ENCODE measurements at places on chromosomes 7 and 10.
A peak's percentile ranks its signal among the peaks of the same experiment; 100 is the strongest.

- DNase-seq, result no peak
These were observed 82.5 kb downstream of the COBL start for GRCh38 chr7:51234139-51234538.

DNA sequence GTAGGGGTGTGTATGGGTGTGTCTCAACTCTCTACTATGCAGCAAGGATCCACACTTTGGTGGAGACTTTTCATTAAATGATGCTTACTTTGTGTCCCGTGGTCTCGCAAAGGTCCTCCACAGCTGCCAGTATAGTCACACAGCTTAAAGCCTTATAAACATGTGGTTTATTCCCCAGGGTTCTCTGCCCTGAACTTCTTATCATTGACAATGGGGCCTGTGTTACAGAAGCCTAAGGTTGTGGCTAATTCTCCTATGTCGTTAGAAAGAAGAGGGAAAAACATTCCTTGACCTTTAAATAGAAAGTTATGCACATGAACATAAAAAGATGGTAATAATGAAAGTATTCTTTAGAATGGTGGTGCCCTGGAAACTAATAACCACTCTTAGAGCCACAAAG, 201.4 kb downstream of the INHBA start:
- no peak for DNase-seq

DNA sequence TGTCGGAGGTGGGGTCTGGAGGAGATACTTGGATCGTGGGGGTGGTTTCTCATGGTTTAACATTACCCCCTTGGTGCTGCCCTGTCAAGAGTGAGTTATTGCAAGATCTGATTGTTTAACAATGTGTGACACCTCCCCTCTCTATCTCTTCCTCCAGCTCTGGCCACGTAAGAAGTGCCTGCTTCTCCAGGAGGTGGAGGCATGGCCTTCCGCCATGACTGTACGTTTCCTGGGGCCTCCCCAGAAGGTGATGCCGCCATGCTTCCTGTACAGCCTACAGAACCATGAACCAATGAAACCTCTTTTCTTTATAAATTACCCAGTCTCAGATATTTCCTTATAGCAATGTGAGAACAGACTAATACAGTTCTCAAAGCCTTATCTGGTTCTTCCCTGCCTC, 547.0 kb downstream of the CALN1 start:
- DNase-seq, result no peak

DNA sequence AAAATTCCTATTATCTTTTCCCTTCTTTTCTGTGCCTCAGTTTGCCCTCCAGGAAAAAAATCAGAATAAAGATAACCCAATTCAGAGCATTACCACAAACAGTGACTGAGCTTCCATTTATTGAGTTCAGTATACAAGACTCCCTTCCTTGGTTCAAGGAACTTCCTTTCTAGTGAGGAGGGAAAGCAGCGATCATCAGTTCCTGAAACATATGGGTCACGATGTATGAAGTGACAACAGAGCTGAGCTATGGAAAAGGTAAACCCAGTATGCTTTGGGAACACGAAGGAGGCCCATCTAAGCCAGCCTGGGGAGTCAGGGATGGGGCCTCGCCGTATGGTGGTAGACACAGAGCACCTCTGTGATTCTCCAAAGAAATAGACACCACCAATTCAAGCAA, 15.8 kb downstream of the C10orf71 start:
- no peak for DNase-seq

GRCh38 chr7:157713591-157713990, 376.8 kb downstream of the DNAJB6 start:
- no peak for DNase-seq

- DNase-seq, result no peak
These were observed 17.0 kb downstream of the CACUL1 start for GRCh38 chr10:118737603-118738302.

DNA sequence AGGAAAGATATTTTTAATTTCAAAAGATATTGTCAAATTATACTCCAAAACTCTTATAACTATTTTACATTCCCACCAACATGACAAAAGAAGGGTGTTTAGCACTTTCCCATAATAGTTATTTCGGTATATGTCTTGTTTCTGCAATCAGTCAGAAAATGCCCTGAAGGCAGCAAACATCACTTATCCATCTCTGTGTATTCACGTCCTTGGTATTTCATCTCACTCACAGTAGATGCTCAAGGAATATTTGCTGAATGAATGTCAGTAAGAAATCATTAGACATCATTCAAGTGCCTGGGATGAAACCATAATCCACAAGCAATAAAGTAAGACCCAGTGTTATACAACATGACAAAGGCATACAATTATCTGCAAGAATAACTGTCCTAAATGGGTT, 112.7 kb downstream of the GFRA1 start:
- DNase-seq, result no peak

GRCh38 chr7:3404501-3404900, 103.4 kb downstream of the SDK1 start:
- DNase-seq, result peak; percentile 0

GRCh38 chr10:92244796-92245195, 46.1 kb downstream of the CPEB3 start:
- DNase-seq, result no peak

DNA sequence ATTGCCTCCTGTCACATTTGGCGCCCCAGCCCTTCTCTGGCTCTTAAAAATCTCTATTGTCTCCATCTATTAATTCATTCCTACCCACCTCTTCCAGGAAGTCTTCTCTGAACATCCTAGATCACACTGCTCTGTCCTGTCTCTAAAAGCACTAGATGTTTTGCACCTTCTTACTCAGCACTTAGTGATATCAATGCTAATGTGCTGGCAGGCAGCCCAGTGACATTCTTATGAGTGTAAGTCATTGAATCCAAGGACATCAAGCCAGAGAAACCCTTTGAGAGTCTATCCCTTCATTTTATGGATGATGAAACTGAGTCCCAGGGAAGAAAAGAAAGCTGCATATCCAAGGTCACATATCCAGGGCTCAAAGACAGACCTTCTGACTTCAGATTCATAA, 48.3 kb upstream of the PAX2 start:
- DNase-seq, result peak; percentile 29

DNA sequence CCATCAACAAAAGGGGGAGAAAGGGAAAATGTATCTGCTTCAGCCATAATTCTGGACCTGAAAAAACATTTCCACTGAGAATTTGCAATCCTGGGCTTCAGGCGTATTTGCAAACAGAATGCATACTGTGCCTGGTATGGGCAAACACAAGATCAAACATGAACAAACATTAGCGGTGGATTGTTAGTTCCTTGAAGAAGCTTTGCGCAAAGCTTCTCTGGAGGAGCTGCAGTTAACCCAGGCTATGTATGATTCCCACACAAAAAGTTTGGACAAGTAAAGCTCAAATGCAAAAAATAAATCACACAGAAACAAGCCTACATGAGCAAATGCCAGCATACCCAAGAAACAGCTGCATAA, 20.4 kb upstream of the HILPDA start:
- DNase-seq, result no peak

GRCh38 chr7:33108554-33109004, 625 bp downstream of the RP9 start:
- peak; percentile 3 for DNase-seq

GRCh38 chr7:46725136-46725535, 804.1 kb upstream of the IGFBP3 start:
- DNase-seq, result no peak

DNA sequence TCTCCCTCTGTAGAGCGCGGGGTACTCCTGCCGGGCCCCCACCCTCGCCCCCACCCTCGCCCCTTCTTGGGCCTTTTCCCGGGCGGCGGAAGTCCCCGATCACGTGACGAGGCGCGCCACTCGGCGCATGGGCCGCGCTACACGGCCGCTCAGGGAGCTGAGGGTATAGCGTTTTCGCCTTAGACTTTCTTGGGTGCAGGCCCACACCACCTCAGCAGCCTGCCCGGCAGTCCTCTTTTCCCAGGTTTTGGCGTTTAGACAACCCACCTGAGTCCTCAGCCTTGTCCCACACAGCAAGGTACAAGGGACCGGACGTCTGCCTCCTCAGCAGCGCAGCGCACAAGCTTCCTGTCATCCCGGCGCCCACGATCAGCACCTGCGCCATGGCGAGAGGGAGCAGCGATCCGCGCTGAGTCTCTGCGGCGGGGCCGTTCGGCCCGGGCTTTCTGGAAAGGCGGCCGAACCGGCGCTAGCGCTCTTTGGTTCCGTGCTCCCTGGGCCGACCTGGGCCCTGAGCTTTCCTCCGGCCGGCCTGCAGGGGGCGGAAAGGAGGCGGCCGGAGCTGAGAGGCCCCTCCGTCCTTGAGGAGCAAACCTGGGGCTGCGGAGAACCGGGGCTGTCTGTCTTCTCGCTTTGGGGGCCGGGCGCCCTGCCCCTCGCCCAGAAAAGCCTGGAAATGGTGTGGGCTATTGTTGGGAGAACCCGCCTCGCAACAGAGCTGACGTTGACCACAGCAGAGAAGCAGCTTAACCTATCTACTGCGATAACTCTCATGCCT, at the start of gene RNLS:
TSS of gene RNLS (minus strand) at position 513 of the 778 bp plus-strand sequence.
- peak; percentile 58 for DNase-seq

- no peak for DNase-seq
These were observed 6.1 kb downstream of the DBF4 start for GRCh38 chr7:87882151-87882937.

- DNase-seq, result no peak
These were observed 38.1 kb upstream of the PIK3AP1 start for GRCh38 chr10:96758423-96758822.

DNA sequence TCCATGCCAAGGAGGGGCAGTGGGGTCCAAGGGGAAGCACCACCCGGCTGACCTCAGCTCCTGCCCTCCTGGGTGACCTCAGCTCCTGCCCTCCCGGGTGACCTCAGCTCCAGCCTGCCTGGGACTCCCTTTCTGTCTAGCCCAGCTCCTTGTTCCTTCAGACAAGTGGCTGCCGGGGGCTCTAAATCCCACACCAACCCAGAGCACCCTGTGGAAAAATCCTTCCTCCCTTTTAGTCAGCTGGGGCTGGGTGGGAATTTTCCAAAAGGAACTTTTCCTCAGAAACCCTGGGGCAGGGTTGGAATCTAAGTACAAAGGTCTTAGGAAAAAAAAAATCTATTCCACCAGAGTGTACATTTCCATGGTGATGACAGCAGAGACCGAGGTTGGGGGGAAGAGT, 36.3 kb downstream of the AKR1B1 start:
- no peak for DNase-seq

DNA sequence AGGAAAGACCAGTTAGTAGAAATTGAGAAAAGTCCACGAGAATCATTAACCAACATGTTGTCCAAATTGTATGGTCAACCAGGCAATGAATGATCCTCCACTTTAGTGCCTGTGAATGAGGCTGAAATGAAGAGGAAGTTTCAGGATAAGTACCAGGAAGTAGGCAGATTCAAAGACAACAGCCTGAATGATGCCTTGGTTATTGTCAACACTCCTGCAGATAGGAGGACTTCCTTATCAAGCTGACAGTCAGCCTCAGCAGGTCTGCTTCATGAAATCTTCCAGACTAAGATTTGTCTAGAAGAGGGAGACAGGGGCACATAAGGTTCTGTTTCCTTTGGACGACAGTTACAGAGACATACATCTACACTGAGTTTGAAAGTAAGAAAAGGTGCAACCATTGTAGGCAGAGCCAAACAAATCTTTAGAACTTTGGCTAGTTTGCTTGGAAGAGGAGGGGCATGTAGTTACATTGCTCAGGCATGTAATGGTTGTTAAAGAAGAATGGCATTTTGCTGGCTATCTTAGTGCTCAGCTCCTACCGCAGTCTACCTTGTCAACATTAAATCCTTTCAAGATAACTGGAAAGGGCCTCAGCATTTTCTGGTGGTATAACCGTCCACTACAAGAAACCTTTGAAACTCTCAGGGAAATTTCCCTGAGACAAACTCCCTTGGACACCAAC, 81.4 kb downstream of the ABI1 start:
- no peak for DNase-seq

GRCh38 chr7:158820656-158821055, 8.7 kb downstream of the ESYT2 start:
- DNase-seq, result no peak

DNA sequence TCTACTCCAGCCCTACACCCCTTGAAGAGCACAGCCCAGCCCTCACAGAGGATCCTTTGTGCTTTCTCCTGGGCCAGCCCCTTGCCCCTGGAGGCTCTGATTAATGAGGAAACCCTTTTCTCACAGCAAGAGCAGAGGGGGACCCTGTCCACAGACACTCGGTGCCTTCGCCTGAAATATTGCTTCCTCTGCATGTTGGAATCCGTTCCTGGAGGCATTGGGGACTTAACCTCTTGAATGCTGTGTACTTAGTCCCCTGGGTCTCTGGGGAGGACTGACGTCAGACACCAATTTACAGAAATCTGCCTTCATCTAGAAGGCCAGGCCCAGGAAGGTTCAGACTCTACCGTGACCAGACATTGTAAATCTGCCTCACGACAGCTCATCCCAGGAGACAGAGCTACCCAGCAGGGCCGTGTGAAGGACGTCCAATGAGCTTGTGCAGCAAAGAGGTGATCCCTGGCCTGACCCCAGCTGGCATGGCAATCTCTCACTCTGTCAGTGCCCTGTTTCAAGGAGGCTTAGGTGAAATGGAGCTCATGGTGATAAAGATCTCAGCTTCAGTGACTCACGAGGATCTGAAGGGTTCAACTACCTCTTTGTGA, 8.1 kb upstream of the TMEM72 start:
- no peak for DNase-seq

GRCh38 chr7:105978035-105978434, 15.0 kb downstream of the CDHR3 start:
- DNase-seq, result no peak

- DNase-seq, result no peak
These were observed 103.0 kb downstream of the DOCK4 start for GRCh38 chr7:112103246-112103645.

DNA sequence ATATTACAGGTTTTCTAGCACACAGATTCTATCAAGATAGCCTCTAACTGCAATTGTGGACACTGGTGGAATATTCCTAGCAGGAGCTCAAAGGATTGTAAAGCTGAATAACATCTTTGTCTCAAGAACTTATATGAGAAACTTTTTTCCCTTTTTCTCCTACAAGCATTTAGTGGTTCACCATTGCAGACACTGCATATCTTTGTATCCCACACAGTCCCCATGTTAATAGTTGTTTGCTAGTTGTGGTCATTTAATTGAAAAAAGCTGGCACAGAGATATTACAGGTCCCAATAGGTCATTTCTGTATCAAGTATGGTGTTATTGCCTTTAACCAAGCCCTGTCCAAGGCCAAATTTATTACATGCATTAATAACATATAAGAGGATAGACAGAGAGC, 226.2 kb upstream of the TCF7L2 start:
- DNase-seq, result peak; percentile 45

GRCh38 chr7:80876894-80877414, 41.9 kb downstream of the SEMA3C start:
- peak; percentile 70 for DNase-seq

DNA sequence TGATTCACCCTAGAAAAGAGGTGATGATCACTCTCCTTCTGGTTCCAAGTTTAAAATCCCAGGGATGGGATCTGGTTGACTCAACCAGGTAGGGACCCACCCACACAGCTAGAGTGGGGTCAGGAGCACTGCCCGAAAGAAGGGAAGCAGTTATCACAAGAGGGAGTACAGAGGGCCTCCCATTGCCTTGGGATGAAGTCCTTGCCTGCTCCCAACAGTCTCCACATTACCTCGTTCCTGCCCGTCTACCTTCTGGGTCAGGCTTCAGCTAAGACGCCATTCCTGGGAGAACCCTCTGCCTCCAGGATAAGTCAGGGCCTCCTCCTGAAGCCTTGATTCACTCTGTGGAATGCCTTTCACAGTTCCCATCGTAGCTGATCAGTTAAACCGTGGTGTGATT, 23.8 kb downstream of the ZMIZ2 start:
- DNase-seq, result no peak

Data from AG10803 (cell line).